T-helper 1 cell (primary cell): ENCODE measurements at places on chromosomes 6 and 20.

- DNase-seq = no peak
These were observed 26.0 kb upstream of the SYNDIG1 start for GRCh38 chr20:24443436-24443835.

GRCh38 chr6:155782320-155782731, 326.7 kb upstream of the NOX3 start:
- DNase-seq = no peak

DNA sequence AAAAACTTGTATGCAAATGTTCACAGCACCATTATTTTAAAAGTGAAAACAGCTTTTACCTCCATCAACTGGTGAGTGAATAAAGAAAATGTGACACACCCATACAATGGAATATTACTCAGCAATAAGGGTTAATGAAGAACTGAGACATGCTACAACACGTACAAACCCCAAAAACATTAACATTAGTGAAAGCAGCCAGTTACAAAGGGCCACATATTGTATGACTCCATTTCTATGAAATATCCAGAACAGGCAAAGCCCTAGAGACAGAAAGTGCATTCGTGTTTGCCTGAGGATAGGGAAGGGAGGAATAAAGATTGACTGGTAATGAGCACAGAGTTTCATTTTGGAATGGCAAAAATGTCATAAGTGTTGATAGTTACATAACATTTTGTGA, 21.5 kb downstream of the EPM2A start:
- DNase-seq = no peak

GRCh38 chr6:19394051-19394450, 443.1 kb upstream of the ID4 start:
- DNase-seq = no peak

GRCh38 chr6:163381118-163381756, 33.3 kb upstream of the QKI start:
- no peak for DNase-seq

DNA sequence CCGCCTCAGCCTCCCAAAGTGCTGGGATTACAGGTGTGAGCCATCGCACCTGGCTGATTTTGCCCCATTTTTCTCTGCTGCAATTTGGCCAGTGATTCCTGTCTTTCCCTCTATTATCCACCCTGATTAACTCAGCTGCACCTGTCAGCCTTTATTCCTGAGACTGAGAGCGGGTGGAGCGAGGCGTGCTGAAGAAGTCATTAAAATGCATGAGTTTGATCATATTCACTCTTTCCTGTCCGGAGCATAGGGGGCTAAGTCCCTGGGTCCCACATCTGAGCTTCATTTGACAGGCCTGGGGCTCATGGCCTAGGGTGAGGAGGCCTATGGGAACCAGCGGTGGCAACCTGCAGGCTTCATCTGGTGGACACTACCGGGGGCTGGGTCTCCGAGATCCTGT, 25.7 kb upstream of the CTNNBL1 start:
- no peak for DNase-seq

DNA sequence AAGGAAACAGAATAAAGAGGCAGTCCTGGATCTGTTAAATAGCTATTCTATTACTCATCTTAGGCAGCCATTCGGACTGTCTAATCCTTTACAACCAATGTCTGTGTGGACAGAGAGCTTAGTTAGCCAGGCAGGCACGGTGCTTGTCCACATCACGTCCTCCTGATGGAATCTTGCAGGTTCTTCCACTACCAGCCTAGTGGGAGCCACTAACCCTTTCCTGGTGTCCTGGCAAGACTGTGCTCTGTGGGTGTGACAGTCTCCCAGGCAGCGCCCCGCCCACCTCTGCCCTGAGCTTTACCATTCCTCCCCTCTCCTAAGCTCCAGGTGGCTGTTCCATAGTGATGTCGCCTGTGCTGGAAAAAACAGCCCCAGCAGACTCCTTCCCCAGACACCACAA, 78.3 kb upstream of the CLDN20 start:
- no peak for DNase-seq

DNA sequence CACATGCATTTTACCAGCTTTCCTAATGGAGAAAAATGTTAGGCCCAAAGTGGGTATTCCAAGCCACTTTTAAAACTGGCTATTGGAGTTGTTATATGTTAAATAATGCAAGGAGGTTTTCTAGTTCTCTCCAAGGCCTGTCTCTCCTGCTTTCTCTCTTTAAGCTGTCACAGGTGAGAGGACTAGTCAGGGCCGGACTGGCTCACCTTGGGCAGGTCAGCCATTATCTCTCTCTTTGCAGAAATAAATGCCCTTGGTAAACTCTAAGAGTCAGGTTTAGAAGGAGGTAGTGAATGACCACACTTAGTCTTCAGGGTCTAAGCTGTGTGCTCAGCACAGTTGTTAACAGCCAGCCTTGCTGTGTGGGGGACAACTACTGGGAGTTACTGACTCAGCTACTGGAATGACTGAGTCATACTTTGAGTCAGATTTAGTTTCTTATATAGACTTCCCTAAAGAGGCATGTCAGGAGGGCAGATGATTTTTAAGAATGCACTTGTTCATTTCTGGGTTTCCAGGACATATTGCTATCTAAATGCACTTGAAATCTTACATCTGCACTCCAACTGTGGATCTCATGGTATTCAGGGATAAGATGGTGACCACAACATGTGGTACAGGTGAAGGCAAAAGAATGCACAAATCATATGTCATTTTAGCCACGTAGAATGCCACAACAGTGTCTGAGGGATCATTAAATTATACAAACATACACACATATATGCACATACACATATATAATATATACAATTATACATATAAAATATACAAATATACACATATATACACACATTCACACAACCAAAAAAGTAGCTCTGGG, 719.4 kb downstream of the EPM2A start:
- DNase-seq = no peak

DNA sequence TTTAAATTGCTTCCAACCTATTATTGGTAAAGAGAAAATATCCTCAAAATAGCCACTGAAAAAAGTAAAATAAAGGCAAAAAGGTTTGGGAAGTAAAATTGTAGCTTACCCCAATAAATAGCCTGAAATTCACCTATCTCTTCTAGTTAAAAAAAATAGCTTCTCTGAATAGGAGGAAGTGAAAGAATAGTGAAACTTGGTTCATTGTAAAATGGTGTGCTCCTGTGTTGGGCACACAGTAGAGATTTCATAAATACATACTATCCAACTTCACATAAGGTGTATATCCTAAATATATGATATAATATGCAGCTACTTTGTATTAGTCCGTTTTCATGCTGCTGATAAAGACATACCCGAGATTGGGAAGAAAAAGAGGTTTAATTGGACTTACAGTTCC, 45.3 kb downstream of the CDK19 start:
- DNase-seq = no peak

DNA sequence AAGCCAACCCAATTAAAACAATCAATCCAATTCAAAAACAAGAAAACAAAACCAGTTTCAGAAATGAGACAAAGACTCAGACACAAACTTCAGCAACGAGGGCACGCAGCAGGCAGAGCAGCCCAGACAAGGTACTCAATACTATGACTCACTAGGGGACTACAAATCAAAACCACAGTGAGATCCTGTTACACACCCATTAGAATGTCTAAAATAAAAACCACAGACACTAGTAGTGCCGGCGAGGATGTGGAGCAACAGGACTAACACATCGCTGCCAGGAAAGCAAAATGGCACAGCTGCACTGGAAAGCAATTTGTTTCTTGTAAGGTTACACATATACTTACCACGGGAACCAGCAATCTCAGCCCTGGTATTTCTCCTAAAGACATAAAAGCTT, 28.4 kb upstream of the MAS1L start:
- DNase-seq = no peak

GRCh38 chr6:100035873-100036653, 42.0 kb upstream of the MCHR2 start:
- DNase-seq = peak; percentile 58

- peak; percentile 86 for DNase-seq
These were observed 880.5 kb upstream of the DEFB115 start for GRCh38 chr20:30376767-30377658.

DNA sequence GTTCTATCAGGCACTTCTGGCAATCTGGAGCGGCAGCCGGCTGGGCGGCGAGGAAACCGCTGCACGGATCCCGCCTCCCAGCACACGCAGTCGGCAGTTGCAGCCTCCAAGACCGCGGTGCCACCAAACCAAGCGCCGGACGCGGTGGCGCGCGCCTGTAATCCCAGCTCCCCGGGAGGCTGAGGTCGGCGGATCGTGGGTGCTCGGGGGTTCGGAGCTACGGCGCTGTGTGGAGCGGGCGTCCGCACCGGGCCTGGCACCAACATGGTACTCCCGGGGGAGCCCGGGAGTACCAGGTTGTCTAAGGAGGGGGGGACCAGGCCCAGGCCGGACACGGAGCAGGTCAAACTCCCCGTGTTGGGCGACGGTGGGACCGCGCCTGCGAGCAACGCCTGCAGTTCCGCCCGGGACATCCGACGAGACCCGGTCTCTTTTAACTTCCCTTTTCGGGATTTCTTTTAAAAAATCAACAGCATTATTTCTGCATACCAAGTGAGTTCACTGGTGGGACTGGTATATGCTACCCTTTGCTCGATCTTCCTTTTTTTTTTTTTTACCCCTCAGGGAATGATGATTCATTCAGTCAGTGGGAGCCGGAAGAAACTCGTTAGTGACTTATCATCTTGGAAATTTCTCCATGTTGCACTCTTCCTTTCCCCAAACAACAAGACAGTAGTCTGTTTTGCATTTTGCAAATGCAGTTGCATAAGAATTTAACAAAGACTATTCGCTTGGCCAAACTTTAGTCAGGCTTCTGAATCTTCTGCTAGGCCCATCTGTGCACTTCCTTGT, 27.6 kb downstream of the ZNF311 start:
- peak; percentile 28 for DNase-seq

DNA sequence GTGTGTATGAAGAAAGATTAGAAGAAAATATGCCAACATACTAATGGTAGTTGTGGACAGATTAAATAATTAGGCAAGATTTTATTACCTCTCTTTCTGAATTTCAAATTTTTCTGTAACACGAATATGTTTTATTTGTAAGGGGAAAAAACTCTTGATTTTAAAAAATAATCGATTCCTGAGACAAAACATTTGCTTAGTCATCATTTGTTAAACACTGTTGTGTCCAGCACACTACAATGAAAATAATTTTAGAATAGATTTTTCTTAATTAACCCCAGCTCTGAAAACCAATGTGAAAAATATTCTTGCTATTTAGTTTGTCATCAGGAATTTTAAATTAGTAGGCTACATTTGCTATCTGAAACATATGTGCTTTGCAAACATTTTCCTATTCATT, 253.0 kb downstream of the TRDN start:
- no peak for DNase-seq

GRCh38 chr20:64192406-64192805, 28.2 kb downstream of the MYT1 start:
- DNase-seq = no peak

GRCh38 chr6:164151161-164152120, 736.9 kb downstream of the QKI start:
- DNase-seq = no peak

- DNase-seq = no peak
These were observed 134.1 kb downstream of the CCDC170 start for GRCh38 chr6:151627689-151628444.

DNA sequence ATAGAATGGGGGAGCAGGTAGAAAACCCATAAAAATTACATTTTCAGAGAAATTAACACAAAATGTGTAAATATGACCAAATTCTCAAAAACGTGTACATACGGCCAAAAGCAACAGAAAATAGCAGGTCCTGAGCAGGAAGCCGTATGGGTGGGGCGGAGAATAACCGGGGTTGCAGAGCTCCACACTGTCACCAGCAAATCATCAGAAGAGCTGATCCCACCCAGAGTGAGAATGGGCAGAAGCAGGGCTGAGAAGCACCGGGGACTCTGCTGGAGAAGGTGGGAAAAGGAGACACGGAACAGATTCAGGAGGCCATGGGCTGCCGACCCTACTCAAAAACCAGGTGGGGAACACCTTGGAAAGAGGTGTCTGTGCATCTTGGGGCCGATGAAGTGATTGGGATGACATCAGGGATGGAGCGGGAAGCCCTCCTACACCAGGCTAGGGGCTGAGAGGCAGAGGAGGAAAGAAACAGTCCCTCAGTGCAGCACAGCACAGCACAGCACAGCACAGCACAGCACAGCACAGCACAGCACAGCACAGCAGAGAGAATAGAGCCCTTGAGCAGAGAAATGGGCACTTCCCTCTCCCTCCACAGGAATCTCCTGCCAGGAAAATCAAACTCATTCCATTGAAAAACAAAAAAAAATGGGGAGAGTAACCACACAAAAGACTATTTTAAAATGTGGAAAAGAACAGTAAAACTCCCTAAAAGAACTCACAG, 22.3 kb downstream of the STX7 start:
- DNase-seq = no peak

DNA sequence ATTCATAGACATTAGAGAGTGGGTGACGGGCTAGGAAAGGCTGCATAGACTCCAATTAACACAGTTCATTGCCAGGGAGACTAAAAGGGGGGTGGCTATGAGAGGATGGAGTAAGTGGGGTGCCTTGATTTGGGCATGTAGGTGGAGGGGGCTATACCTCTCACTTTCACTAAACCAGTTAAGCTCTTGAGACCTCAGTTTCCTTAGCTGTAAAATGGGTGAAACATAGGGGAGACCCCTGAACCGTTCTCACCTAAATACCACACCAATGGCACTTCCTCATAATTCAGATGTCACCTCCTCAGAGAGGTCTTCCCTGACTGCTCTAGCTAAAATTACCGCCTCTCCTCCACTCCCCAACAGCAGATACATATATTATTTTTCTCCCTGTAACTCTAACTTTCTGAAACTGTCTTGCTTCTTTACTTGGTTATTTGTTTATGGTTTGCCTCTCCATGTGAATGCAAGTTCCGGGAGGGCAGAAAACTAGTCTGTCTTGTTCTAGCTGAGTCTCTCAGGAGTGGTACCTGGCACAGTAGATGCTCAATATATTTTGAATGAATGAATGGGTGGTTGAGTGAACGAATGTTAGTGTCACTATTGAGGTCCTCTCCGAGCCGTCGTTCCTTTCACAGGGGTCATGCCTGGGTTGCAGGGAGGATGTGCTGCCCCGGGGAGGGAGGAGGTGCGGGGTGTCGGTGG, 615 bp upstream of the EYA2 start:
- DNase-seq = no peak

DNA sequence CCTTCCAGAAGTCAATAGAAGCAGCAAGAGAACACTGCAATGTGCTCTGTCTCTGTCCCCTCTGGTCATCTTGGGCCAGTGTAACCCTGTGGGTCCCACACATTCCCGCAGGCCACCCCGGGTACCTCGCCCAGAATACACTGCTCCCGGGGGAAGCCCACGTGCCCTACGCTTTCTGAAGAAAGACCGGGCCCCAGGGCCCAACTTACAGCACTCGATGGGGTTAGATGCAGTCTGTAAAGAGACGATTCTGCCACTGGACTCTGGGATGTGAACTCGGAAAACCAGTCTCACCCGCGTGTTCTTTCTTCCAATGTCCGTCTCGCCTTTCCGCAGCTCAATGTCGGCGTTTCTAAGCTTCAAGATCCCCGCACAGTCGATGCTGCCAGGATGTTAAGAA, 68.7 kb downstream of the NFATC2 start:
- DNase-seq = no peak

DNA sequence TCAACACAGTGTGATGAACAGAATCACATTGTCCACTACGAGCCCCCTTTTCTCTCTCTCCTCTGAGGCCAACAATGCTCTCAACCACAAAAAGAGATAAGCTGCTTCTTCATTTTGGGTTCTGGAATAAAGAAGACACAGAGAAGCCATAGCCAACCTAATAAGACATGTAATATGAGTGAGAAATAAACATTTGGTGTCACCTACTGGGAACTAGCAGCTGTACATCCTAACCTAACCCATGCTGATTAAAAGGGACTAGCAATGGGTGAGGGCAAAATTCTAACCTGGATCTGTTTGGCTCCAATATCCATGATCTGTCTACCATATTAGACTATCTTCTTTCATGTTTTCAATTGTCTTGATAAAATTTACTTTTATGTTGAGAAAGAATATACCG, 369.1 kb upstream of the MARCKS start:
- no peak for DNase-seq
